ENCODE measurements at places on chromosomes 4 and X.

GRCh38 chrX:10110984-10111363 lies 45.8 kb upstream of the CLCN4 start:
- no peak for DNase-seq

DNA sequence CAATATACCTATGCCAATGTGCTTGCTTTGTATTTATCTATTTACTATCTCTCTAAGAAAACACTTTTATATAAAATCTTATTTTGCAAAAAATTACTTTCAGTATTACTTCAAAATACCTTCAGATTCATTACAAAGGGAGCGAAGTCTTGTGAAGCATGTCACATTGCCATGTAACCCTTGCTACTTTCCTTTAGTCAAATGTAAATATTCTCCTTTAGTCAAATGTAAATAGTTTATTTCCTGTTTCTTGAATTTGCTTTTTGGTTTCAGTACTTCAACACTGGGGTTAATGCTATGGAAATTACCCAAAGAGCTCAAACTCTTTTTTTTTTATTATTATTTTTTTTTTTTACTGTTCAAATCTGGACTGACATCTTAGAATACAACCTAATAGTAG lies 383.3 kb downstream of the GRXCR1 start:
- DNase-seq, result no peak

DNA sequence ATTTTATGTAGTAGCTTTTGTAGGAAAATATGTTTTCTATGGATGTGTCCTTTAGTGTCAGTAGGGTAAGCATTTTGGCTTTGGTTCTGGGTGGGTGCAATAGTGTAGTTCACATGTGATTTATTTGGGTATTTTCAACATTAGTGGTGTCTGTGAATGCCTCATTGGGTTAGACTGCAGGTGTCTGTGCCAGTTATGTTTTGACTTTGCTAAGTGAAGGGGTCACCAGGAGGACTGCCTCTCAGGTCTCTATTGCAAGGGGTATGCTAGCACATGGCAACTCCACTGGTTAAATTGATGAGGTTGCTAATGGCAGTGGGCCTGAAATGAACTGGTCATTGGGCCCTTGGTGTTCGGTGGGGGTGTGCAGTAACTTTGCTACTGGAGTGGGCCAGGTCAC lies 467.1 kb downstream of the NAF1 start:
- DNase-seq, result no peak

DNA sequence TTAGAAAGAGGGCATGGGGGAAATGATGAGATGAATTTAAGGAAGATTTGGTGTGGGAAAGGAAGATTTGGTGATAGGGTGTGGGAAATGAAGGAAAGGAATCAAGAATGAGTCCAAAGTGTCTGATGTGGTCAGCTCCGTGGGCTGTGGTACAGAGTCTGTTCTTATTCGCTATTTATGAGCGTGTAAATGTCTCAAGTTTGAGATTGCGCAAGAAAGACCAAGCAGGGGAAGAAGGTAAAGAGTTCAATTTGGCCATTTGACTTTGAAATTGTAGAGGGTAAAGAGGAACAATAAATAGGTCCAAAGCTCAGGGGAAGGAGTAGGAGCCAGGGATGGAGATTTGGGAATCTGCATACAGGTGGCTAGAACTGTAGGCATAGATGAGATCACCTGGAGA lies 11.3 kb upstream of the SMS start:
- no peak for DNase-seq

- no peak for DNase-seq
Observed at GRCh38 chr4:184028561-184029374, 123.7 kb downstream of the STOX2 start.

DNA sequence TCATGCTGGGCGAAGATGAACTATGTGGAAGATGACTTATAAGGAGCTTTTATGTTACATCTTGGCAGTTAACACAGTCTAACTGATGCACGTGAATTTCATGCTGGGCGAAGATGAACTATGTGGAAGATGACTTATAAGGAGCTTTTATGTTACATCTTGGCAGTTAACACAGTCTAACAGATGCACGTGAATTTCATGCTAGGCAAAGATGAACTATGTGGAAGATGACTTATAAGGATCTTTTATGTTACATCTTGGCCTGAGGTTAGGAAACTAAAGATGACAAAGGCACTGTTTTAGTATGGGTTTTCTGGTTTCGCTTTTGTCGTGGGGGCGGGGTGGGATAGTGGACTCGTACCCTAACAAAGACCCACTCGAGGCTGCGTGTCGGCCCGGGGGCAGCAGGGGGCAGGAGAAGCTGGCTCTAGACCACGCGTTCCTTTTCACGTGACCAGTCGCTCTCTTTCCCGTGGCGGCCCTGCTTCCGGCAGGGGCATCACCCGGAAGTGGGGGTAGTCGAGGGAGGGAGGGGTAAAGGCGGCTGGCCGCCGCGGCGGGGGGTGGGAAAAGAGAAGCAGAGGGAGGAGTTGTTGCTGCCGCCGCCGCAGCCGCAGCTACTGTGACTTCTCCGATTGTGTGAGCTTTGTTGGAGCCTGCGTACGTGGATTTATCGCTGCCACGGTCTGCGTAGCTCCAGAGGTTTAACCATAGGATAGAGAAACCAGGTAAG lies at the start of gene ATP7A:
TSS of gene ATP7A (plus strand) at position 586 of the 733 bp plus-strand sequence. CDS start 60,949 bp downstream, outside the sequence.
- DNase-seq, result peak; percentile 80

DNA sequence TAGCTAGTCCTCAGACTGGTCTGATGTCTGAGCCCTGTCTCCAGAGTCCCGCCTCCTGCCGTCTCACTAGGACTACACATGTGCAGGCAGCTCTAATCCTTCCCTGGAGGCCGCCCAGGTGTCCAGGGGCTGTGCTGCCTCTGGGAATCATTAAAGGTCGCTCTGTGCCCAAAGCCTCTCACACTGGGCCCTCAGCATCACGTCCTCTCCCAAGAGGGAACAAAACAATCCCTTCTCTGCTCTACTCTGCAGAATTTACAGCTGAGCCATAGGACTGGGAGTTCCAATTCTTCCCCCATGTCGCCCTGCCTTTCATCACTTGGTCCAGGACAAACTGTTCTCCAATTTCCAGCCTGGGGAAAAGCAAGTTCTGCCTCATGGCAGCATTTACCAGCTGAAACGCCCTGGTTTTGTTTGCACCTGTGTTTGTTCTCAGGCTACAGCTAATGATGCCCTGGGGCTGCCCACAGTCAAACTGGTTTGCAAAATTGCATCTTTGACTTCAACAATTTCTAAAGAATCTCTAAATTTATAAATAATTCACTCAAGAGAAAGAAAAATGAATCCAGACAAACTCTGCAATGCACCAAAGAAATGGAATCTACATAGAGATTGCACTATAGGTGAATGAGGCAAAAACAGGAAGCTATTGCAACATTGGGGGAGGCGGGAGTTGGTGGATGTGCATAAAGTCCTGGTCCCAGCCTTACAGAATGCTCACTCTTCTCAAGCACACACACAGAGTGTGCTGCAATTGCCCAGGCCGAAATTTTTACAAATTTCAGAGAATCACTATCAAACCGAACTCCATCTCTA lies 7.2 kb upstream of the MRFAP1 start:
- peak; percentile 16 for DNase-seq

GRCh38 chr4:3736290-3736689 lies 29.9 kb upstream of the ADRA2C start:
- DNase-seq, result no peak

DNA sequence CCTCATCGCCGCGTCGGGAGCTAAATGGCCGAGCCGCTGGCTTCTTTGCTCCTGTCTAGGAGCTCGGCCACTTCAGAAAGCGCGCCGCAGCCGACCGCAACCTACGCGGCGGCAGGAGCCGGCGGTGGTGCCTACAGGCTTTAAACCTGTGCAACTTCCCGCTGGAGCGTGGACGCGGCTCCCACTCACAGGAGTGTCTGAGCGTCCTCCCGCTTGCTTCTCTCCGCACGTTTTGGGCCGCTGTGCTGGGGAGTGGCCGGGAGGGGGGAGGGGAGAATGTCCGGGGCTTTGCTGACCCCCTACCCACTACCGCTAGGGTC lies 1.0 kb downstream of the NHSL2 start:
- no peak for DNase-seq

GRCh38 chr4:36046026-36046425 lies 198.3 kb downstream of the ARAP2 start:
- DNase-seq, result no peak
